SIG-M5 (cell line): ENCODE measurements at places on chromosomes 12 and 14.
A peak's percentile ranks its signal among the peaks of the same experiment; 100 is the strongest.

DNA sequence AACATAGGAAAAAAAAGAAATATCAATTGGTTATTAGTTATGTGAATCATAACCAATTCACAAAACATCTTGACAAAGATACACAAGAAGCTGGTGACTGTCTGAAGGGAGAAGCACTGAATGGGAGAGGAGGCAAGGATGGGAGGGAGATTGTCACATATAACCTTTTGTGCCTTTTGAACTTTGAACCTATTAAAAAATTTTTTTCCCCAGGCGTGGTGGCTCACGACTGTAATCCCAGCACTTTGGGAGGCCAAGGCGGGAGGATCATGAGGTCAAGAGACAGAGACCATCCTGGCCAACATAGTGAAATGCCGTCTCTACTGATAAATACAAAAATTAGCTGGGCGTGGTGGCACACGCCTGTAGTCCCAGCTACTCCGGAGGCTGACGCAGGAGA, 12.6 kb downstream of the DYNLL1 start:
- DNase-seq, result no peak

DNA sequence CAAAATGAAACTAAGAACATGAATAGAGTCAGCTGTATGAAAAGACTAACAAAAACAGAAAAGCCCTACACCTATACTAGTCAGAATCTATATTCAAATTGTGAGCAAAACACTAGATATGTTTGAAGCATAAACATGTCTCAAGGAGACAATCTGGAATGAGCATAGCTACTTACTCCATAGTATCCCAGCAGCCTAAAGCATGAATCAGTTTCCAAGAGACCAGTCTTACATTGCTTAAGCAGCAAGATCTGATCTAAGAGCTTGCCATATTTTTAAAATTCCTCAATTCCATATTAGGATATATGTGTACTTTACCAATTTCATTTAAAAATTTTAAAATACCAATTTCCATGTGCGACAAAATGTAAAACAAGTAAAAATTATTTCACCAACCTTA, 7.7 kb downstream of the CAPS2 start:
- DNase-seq, result no peak

GRCh38 chr12:95390932-95391331, 83.0 kb upstream of the METAP2 start:
- no peak for DNase-seq

DNA sequence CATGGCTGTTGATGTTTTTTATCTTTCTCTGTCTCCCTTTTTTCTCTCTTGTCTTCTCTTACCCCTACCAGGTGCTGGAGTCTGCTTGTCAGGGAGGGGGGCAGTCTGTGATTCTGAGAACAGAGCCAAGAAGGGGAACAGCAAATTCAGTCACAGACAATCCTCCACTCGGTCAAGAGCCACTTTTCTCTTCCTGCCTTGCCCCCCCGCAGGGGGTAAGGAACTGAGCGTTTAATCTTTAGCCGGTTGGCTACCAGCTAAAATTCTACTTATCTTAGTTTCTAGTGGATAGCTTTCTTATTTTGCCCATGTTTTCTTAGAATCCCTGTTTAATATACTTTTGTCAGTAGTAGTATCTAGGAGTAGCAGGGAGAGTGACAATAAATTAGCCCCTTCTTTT, 1.9 kb downstream of the RIMKLB start:
- no peak for DNase-seq

DNA sequence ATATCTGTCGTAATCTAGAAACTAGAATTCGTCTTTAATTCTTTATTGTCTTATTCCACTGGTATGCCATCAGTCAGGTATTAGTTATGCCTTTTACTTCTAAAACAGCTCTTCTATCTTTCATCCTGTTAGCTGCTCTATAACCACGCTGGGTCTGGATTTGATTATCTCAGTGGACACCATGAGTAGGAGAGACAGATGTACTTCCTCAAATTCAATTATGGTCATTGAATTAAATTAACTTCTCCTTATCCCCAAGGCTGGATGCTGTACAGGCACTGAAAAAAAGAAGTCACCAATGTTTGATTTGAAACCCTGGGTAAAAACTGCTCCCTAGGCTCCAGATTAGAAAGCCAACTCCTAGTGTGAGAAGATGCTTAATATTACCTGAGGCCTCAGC, 107.3 kb downstream of the PIK3C2G start:
- DNase-seq, result no peak

DNA sequence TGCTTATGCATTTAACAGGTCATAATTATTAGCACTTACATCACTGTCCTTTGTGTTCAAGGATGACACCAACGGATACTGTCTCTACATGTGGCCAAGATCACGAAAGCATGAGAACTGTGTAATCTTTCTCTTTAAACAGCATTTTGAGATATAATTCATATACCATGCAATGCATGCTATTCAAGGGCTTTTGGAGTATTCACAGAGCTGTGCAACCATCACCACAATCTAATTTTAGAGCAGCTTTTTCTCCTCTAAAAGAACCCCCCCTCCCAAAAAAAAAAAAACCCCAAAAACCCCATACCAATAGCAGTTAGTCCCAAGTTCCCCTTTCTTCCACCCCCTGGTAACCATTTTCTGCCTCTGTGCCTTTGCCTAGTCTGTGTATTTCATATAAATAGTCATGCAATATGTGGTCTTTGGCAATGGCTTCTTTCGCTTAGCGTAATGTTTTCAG, 60.6 kb downstream of the SPRING1 start:
- peak; percentile 77 for DNase-seq

GRCh38 chr14:85079842-85080730, 449.9 kb upstream of the FLRT2 start:
- no peak for DNase-seq

- no peak for DNase-seq
Observed at GRCh38 chr12:47775100-47775911, 2.3 kb downstream of the SLC48A1 start.

GRCh38 chr14:35932659-35933159, 106.6 kb downstream of the BRMS1L start:
- DNase-seq, result no peak

DNA sequence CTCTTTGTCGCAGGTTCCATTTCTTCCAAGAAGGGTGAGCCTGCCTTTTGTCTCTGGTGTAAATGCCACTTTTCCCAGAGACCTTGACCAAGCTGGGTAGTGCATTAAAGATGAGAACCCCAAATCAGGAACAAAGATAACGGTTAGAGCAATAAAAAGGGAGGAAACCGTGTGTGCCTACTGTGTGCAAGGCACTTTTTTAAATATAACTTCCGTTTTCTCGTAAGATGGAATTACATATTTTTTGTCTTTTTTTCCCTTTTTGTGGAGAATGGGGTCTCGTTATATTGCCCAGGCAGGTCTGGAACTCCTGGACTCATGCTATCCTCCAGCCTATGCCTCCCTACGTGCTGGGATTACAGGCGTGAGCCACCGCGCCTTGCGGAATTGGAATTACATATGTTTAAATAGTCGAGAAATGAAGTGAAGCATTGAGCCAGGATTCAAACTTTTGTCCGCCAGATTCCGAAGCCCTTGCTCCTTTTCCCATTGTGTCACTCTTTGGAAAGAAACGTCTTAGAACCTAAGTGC, 506 bp upstream of the NABP2 start:
- no peak for DNase-seq

DNA sequence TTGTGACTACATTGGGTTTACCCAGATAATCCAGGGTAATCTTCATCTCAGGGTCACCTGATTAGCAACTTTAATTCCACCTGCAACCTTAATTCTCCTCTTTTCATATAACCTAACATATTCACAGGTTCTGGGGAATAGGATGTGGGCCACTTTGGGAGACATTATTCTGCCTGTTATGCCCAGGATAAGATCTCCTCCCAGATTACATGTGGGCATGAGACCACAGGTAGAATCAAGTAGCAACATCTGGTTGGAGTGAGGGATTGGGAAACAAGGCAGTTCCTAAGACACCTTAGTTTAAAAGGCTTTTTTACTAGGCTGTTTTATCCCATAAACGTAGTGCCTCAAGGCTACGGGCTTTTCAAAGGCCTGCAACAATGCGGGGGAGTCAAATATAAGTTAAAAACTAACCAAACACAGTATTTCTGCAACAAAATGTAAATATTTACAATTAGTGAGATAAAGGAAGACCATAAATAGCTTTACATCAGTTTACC, 181.5 kb downstream of the FOXA1 start:
- DNase-seq, result no peak

DNA sequence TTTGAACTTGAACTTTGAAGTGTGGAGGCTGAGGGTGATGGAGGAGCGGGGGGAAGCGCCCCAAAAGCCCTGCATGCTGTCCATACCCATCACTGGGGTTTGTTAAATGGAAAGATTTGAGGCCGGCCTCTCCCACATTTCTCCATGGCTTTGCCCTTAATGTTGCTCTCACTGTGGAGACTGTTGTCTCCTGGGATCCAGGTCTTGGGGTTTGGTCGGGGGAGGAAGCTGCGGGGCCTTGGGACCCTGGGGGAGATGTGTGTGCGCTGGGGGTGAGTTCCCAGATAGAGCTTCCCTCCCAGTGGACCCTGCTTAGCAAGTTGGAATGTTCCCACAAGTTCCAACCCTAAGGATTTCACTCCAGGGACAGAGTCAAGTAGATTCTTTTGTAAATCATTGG, 28.0 kb upstream of the LRTM2 start:
- DNase-seq, result no peak

- DNase-seq, result no peak
Observed at GRCh38 chr14:97900196-97900854, 1103.1 kb downstream of the VRK1 start.

DNA sequence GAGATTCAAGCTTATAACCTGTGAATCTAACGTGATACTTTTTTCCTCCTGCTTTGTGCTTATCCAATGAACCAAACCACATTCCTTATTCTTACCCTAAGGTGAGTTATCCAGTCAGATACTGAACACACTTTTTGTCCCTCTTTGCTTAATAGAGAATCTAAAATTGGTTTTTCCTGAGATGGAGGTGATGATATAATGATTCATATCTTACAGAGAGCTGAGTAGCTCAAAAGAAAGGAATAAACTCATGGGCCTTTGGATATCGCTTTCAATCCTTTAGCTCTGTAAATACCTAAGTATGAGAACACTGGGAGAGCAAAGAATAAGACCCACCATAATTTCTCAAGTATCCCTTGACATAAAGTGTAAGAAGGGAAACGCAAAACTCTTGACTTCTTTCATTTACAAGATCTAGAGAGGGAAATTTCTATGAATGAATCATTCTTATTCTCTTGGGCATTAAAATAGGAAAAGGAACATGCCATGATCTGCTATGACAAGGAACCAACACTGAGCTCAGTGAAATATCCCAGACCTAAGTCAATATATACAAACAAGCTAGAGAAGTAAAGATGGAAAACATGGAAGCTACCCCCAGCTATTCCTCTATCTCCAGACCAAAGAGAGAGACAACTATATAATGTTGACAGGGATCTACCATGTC, 81.8 kb upstream of the STAC3 start:
- DNase-seq, result no peak

- no peak for DNase-seq
Observed at GRCh38 chr12:16350682-16351081, 3.2 kb downstream of the MGST1 start.

DNA sequence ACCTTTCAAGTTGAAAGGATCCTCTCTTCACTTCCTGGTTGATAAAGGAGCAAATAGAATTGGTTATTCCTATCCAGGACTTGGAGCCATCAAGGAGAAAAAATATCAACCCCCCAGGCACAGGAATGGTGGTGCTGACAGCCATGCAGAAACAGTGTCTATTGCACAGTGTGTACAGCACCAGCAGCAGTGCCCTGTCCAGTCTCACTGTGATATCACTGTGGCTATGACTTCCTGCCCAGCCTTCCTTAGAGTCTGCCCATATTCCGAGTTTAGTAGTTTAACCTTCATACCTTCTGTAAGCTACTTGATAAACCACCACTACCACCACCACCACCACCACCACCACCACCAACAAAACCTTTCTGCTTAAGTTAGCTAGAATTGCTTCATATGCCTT, 45.1 kb upstream of the FERMT2 start:
- DNase-seq, result no peak

- peak; percentile 9 for DNase-seq
Observed at GRCh38 chr12:79127271-79127751, 262.7 kb downstream of the SYT1 start.

DNA sequence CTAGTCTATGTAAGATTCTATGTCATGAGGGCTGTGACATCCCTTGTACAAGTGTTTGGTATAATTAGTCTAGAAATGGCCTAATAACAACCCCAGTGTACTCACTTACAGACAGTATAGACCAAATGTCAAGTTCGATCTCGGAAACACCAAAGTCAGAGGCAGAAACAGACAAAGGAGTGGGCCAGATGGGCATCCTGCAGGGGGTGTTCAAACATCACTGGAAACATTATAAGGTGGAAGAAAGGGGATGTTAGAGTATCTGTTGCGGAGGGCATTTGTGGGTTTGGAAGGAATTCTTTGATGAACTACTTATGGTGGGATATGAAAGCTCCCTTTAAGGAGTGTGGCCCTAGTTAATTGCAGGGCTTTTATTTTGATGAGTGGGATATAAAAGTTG, 134.6 kb downstream of the ESR2 start:
- no peak for DNase-seq

DNA sequence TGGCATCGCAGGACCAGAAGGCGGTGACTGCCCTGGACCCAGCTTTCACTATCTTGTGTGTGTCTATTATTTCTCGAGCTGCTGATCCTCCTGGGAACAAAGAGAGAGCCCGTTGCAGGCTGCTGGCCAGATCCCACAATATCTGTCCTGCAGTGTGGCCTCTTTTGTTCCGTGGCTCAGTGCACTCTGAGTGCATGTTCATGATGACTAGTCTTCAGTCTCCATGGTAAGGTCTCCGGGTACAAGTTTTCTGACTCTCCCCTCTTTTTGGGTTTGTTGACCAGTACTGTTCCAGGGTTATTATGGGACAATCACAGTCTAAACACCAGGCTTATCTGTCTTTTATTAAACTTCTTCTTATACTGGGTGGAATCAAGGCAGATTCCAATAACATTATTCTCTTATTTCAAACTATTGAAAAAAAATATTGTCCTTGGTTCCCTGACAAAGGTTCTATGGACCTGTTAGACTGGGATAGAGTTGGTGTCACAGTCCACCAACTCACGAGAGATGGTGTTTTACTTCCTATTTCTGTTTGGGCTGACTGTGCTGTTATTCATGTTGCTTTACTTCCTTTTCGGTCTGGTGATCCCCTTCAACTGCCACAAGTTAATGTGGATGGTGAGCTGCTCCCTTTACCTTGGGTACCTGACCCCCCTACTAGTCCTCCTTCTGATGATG, 192.9 kb upstream of the ALG10B start:
- no peak for DNase-seq

- DNase-seq, result no peak
Observed at GRCh38 chr12:93453633-93454032, 11.9 kb upstream of the UBE2N start.
